Caudate nucleus (tissue), 63 donors: ENCODE measurements at places on chromosomes 1 and 21.
A peak's percentile ranks its signal among the peaks of the same experiment; 100 is the strongest.

GRCh38 chr1:216533776-216534175 is 110.5 kb upstream of the USH2A start:
- no peak for DNase-seq

DNA sequence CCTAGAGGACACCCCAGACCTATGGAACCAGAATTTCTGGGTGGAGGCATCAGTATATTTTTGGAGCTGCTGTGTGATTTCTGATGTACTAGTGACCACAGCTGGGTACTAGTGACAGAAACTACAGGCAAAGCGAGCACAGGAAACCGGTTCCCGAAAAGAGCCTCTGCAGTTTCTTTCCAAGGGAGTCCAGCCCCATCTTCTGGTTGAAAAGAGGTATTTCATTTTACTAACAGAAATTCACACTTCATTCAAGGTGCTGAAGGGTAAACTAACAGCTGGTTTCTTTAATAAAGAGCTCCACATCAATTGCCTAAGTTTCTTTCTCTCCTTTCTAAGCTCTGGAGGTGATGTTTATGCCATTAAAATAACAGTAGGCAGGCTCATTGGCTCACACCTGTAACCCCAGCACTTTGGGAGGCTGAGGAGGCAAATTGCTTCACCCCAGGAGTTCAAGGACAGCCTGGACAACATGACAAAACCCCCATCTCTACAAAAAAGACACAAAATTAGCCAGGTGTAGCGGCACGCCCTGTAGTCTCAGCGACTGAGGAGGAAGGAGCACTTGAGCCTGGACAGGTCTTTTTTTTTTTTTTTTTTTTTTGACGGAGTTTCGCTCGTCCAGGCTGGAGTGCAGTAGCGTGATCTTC is 22.0 kb downstream of the THAP3 start:
- peak; percentile 20 for DNase-seq

DNA sequence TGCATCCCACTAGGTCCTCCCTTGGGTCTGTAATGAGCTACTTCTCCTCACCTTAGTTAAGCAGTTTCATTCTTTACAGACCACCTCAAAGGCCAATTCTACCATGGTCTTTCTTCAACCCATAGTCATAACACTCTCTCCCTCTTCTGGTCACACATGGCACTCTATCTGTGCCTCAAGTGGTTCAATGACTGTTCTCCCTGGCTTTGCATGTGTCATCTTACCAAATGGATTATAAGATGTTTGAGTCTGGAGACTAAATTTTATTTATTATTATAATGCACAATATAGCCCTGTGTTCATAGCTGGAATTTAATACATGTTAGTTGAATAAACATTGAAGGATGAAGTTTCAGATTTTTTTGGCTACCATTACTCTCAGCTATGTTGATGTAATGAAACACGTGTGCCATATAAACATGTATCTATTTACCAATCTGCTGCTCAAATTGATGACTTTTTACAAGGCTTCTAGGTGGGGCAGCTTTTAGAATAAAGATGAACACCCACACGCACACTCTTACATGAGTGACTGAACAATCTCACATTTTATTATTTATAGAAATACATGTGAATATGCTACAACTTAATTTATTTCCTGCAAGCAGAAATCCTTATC is 102.1 kb downstream of the RUNX1 start:
- no peak for DNase-seq

GRCh38 chr1:70071601-70072000 is 133.8 kb downstream of the LRRC40 start:
- DNase-seq = no peak

DNA sequence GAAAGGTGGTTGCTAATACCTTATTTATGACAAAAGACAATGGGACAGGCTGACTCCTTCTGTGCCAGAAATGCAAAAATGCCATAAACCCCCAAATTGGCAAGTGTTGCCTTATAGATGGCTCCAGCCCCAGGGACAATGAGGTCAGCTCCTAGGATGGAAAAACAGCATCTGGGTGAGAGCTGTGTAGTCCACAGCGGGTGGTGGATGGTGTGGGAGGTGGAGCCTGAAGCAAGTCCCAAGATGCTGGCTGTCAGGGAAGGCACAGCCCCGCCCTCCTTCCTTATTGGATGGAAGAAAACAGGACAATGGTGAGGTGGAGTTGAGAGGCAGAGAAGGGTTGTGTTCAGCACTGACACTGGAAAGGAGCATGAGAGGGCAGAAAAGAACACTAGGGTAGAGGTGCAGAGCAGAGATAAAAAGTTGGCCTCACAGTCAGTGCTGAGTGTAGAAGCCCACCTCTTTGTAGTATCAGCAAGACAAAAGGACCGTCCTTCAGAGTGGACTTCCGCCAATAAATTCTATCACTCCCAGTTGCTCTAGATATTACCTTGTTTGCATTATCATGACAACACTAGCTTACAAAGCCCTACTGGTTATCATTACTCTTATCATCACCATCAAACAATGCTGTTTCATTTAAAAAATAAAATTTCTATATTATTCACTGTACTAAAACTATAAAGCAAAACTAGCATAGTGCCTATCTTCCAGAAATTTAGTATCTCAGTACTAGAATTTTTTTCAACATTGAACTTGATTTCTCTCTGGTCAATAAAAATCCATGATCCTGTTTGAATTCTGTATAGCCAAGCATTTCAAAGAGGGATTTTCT is 3.7 kb upstream of the SDE2 start:
- DNase-seq = no peak

DNA sequence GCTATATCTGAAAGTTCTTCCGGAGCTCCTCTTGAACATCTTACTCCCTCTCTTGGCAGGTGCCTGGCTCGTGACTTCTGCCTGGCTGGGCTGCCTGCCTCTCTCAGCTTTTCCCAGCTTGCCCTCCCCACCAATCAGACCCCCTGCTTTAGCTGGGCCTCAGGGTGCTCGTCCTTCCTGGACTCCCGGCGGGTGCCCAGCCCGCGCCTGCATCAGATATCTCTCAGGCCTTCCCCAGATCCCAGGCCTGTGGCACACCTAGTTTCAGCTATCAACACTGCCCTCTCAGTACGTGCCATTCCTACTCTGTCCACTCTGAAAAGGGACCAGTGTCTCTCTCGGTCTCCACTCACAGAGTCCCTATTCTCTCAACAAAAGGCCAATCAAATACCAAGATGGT is 96.5 kb upstream of the CLDN14 start:
- no peak for DNase-seq

DNA sequence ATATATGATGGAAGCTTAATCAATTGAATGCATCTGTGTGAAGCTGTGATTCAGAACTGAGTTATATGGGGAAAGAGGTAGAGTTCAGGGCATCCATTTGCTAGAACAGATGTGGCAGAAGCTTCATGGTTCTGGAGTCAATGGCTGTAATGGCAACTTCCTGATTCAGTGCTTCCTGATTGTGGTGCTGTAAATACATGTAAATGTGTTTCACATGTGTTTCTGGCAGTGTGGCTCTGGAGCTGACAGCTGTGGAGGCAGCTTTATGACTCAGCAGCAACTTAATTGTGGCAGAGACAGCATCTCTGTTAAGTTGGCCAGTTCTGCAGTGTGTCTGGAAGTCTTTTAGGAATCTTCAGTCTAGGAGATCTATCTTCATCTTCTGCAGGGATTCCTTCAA is 226.6 kb upstream of the ZRANB2 start:
- DNase-seq = no peak

DNA sequence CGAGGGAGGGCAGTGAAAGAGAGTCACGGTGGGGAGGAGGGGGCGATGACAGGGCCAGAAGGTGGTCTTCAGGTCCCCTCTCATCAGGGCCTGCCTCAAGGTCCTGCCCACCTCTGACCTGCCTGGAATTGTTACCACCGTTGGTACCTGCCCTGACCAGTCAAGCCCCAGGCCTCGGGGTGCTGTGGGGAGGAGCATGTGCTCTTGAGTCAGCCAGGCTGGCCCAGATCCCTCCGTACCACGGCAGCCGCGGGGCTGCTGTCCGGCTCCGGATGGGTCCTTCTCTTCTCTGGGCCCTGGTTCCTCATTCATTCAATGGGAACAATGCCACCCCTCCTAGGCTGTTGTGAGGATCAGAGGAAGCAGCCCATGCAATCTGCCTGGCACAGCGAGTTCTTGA is 22.0 kb downstream of the SERINC2 start:
- DNase-seq = no peak

DNA sequence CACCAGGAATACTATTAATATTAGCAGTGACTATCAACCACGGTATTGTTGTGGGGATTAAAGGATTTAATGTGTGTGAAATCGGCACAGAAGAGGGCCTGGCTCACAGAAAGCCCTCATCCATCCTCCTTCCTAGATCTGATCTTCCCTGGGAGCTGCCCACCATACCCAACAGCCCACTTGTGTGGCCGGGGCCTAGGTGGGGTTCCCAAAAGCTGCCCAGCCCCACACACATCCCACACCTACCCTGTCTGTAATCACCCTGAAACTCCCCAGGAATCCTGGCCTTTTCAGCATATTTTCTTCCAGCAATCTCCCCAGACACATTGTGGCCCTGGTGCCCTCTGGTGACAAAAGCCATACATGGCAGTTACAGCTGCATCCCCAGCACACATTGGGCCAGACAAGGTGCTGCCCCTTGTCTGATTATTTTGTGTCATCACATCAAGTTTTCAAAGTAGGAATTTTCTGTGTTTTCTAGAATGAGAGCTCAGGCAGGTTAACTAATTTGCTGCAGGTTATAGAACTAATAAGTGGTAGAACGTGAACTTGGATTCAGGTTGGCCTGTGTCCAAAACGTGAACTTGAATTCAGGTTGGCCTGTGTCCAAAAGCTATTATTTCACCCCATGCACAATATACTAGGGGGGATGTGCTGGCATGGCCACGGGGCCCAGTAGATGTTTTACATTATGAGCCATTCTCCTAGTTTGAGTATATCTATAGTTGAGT is 5.3 kb upstream of the SLC6A9 start:
- peak; percentile 58 for DNase-seq

GRCh38 chr1:40668769-40669525 is 3.5 kb upstream of the RIMS3 start:
- peak; percentile 49 for DNase-seq

GRCh38 chr1:232891071-232891470 is 59.3 kb upstream of the NTPCR start:
- DNase-seq = no peak

GRCh38 chr1:202130816-202131522 is 8.3 kb downstream of the GPR37L1 start:
- DNase-seq = peak; percentile 90

- no peak for DNase-seq
These were observed 418.2 kb upstream of the NFIA start for GRCh38 chr1:60664086-60664625.

GRCh38 chr21:38286739-38287471 is 30.1 kb downstream of the KCNJ15 start:
- no peak for DNase-seq

GRCh38 chr1:20964540-20965484 is 177.7 kb upstream of the HP1BP3 start:
- no peak for DNase-seq

DNA sequence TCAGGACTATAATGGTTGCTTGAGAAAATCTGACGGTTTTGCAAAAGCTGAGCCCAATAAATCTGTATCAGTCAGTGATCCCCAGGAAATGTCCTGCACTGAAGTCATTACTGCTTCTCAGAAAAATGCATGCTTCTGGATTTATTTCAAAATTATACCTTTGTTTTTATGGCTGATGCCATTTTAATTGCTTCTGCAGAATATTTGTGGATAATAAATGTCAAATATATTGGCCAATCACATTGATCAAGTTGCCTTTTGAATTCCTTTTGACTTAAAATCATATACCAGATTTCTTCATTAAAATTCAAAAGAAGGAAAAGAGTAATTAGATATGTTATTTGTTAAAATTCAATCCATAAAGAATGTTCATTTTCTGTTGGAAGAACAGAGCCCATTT is 842.9 kb upstream of the ADGRL4 start:
- no peak for DNase-seq

- no peak for DNase-seq
These were observed 1075.0 kb downstream of the TTLL7 start for GRCh38 chr1:82923931-82924330.

- no peak for DNase-seq
These were observed 47.6 kb downstream of the PIK3R3 start for GRCh38 chr1:46084553-46085451.

- peak; percentile 96 for DNase-seq
These were observed at the start of gene LAMTOR2 for GRCh38 chr1:156054500-156055280. Gene LAMTOR2, plus strand, starts transcription at chr1:156054782. Its CDS starts 108 bp downstream, at chr1:156054890.

DNA sequence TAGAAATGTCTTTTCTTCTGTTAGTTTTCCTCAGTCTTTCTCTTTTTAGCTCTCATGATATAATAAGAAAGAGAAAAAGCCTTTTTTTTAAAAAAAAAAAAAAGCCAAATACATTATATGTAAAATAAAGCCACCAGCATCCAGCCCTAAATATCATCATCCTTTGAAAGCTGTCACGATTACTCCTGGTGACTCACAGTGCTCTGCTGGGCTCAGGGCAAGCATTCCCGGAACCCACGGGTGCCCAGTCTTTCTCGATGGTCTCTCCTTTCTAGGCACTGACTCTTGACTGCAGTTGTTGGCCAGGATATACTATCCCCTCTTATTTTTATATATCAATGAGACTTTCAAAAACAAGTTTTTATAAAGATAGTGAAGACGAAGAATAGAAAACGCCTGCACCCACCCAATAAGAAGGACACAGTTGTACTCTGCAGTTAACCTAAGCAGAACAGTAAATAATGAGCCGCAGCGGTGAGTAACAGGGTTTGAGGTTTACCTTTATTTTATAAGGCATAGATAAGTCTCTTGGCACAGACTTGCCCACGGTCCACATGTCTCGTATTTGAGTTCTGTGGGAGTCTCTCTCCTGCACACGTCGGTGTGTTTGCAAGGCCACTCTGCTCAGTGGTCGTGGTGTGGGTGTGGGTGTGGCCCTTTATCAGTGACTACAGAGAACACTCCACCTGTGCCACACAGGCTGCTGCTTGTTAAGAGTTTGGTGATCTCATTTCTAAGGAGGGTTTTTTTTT is 15.7 kb upstream of the MX2 start:
- no peak for DNase-seq

GRCh38 chr21:29351691-29352090 is 53.0 kb downstream of the BACH1 start:
- no peak for DNase-seq

- DNase-seq = no peak
These were observed 227.4 kb downstream of the SDCCAG8 start for GRCh38 chr1:243483071-243483771.

GRCh38 chr21:32520875-32521735 is 64.2 kb downstream of the TCP10L start:
- peak; percentile 37 for DNase-seq

DNA sequence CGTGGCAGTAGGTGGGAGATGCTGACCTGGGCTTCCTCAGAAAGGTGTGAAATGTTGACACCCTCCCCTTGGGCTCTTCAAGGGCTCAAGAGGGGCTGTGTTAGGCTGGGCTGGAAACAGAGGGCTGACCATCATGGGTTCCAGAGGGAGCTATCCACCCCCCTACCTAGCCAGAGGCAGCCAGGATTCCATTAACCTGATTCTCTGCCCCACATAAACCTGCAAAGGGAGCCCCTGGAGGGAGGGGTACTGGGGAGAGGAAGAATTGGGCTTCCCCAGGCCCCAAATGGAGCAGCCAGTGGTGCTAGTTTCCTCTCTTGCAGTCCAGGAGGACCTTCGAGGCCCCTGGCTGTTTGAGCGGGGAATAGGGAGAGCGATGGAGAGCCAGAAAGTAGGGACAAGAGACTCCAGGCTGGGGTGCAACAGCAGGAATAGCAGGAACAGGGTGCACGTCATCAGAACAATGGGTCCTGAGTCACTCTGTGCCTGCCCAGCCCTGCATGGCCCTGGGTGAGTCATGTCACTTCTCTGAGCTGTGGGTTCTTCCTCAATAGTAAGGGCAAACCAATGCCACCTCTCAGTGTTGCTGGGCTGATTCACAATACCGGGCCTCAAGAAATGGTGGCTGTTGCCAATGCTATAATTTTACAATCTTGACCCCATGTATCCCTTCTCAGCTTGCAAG is 121.2 kb downstream of the EPHB2 start:
- no peak for DNase-seq
